ENCODE measurements at places on chromosomes 7 and 10. TPM values are rescaled to one million over a fixed set of nuclear protein-coding genes. Genes with fewer than 3 reads are reported as not detected.

CALCR gene
- polyA plus RNA-seq = not detected

ITPRID1 gene
- not detected for polyA plus RNA-seq

COL13A1 gene
- polyA plus RNA-seq = 13.1 TPM

HOXA1 gene
- 2.9 TPM for polyA plus RNA-seq

KLLN gene
- polyA plus RNA-seq = 0.51 TPM

ATRNL1 gene
- polyA plus RNA-seq = 0.17 TPM

SPDYE3 gene
- not detected for polyA plus RNA-seq

KIF11 gene
- polyA plus RNA-seq = 5.2 TPM

OR13A1 gene
- not detected for polyA plus RNA-seq

DNA sequence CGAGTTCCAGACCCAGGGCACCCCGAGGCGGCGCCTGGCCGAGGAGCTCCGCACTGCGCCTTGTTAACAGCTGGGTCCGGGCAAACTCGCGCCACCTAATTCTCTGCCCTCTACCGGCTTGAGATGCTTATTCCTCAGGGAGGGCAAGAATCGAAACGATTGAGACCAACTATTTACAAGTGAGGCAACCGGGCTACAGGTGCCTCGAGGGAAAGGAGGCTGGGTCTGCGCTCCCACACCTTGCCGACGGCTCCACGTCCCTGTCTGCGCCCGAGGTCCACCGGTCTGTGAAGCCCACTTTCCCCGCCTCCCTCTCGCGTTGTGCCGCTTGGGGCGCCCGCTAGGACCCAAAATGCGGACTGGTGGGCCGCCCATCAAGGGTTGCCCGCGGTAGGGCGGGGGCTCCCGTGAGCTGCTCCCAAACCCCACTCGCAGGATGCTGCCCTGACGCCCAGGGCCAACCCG lies 527 bp downstream of the AKR1B1 start:
- no peak for DNase-seq

DNA sequence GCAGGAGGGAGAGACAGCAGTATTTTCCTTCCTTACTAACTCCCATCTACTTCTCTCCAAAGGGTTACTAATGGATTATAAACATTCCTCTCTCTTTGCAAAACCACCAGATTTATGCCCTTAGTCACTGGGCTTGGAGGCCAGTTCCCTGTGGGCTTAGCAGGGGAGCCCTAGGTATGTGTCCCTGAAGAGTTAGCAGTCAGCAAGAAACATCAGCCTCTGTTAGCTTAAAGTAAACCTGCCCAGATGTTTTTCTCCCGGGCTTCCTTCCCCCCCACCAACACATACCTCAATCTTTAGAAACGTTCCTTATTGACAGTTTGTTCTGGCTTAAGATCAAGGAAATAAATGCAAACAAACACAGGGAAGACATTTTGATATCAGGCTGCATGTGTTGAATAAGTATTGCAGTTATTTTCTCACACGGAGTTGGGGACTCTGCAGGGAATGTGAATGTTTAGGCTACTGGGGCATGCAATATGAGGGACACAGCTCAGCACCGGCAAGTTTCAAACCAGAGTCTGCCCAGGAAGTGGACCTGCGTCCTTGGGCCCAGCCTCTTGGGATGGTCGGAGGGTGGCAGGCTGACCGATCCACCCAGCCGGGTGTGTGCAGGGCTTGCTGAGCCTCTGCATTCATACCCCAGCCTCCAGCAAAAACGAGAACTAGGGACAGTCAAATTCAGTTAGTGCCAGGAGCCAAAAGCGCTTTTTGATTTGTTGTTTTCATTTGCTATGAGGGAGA lies 252.0 kb upstream of the GRB10 start:
- DNase-seq = peak; percentile 44

GRCh38 chr7:23918856-23919255 lies 208.8 kb downstream of the STK31 start:
- no peak for DNase-seq

DNA sequence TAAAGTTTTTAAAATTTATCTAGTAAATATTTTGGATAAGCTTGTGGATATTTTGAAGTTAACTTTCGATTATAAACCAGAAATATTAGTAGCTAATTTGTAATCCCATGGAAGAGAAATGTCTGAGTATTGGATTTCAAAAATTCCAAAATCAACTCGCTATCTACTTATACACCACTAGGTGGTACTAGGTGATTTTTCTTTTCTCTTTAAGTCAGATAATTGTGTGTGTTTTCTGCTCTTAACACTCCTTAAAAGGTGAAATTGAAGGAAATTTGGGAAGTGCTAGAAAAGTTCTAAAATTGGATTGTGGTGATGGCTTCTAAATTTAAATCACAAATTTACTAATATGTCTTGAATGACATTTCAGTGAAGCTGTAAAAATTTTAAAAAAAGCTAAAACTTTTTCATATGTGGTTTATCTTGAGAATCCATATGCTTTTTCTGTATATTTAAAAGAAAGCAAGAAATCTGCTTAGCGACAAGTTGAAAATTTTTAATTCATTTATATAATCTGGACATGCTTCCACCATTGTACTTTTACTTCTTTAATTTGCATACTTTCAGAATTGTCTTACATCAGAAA lies 90.2 kb downstream of the IPMK start:
- DNase-seq = no peak

DNA sequence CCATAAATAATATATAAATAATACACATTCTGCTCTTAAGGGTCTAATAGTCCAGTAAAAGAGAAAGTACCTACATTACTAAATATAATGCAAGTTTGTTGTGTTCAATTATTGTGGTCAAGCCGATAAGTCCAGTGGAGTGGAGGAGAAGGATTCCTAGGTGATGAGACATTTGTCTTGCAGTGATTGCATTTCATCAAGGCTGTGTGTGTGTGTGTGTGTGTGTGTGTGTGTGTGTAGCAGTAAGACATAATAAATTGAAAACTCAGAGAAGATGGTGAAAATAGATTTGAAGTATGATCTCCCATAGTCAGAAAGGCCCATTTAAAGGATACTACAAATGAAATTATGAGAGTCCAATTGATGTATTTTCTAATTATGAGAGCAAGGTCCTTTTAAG lies 192.5 kb upstream of the SEMA3C start:
- peak; percentile 78 for DNase-seq

DNA sequence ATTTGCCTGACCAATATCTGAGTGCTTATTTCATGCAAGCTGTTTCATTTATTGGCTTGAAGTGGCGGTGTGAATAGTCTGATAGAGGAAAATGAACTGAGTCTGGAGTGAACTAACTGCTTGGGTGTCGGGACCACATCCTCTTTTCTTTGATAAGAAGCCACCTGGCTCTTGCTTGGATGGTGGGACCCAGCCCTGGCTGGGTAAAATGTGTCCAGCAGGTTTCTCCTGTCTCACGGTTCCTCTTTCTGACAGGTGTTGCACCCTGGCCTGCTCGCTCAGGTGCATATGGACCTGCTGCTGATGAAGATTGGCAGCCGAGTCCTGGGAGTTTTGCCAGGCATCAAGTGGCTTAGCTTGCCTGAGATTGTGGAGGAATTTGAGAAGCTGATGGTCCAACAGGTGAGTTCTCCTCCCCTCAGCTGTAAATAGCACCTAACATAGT lies 1.6 kb downstream of the ADCK2 start:
- no peak for DNase-seq

- no peak for DNase-seq
These were observed 2.4 kb downstream of the RBM20 start for GRCh38 chr10:110646417-110647135.

DNA sequence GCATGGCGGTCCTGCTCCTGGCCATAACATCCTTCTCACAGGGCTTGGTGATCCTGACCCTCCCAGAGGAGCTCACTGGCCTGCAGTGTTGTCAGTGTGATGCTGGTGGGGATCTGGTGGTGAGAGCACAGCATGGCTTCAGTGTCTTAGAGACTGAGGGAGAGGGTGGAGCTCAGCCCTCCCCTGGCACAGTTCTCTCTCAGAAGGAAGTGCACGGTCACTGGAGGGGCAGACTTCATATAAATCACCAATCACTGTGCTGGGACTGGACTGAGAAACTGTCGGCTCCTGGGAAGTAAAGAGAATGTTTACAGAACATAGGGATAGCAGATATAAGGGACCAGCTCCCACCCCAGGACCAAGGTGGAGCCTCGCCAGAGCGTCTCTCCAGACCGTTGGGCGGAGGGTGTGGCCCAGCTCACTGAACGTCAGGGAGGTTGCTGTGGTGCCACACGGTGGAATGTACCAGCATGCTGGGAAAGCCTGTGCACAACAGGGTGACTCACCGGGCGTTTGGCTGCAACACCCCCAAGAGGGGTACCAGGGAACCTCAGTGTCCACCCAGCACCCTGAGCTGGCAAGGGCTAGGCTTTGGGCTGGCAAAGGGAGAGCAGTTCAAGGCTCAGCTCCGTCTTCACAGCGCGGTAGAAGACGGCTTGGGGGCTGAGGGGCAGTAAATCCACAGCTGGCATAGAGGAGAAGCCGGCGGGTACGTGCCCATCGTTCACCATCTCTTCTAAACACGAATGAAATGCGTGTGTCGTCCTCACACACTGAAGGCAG lies 8.8 kb upstream of the GET4 start:
- no peak for DNase-seq

- no peak for DNase-seq
These were observed 105.3 kb upstream of the TNRC18 start for GRCh38 chr7:5528815-5529442.

DNA sequence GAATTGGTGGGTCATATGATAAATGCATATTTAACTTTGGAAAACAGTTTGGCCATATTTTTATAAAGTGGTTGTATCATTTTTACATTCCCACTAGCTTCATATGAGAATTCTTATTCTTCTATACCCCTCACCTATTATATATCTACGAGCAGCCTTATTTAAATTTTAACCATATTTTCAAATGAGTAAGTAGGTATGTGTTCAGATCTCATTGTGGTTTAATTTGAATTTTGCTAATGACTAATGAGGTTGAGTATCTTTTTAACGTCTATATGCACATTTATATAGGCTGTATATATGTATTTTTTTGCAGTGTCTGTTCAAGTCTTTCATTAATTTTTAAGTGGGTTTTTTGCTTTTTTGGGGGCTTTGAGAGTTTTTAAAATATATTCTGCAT lies 14.2 kb downstream of the RAB18 start:
- no peak for DNase-seq

DNA sequence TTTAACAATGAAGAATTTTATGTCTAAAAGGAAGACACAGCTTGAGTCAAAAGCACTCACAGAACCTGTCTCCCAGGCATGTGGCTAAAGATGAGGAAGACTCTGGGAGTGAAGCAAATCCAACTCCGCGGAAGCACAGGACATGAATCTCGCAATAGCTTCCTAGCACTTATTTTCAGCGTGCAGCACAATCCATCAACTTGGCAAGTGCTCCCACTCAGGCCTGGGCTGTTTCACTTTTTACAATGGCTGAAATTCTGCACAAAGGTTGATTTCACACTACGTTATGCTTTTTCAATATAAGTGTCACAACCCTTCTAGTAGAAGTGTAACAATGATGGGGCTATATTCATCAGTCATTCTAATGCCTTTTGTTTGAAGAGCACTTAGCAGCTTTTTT lies 180.2 kb downstream of the XPNPEP1 start:
- no peak for DNase-seq

- DNase-seq = no peak
These were observed 109.4 kb downstream of the EEPD1 start for GRCh38 chr7:36262309-36263094.

DNA sequence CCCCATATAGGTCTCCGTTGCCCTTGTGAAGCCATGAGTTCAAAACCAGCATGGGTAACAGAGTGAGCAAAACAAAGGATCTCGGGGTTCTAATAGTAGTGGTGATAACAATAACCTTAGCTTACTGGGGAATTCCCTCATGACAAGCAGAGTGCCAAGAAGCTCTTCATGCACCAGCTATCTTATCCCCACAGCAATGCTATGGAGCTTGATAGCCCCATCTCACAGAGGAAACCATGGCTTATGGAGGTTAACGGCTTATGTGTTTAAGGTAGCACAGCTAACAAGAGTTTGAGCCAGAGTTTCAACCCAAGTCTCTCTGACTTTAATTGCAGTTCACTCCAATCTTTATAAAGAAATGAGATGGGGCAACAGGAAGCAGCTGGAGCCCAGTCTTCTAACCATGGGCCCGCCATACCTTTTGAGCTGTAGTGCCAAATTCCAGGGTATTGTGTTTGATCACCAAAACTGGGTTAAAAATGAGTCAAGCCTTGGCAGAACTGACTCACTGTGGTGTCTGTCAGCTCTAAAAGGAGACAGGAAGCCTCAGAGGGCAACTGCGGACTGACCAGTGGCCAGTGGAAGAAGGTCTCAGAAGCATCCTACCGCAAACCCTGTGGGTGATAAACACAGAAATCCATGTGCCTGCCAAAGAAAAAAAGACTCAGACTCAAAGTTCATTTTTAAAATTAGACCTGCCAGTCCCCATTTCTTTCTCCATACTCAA lies 16.5 kb upstream of the PLAU start:
- DNase-seq = no peak

DNA sequence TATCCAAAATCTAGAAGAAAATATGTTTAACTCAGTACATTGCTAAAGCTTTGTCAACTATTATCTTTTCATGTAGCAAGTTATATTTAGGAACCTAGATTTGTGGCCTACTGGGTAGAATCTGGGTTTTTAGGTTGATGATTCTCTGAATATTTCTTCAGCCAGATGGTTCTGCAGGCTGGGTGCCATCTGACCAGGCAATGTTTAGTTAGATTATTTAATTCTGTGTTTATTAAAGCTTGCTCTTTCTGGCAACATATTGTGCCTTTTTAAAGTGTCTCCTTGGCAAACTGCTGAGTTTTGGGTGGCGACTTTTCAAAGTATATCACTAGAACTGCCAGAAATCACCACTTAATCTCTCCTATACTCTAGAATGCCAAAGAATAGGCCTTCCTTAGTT lies 114.1 kb downstream of the LHFPL3 start:
- DNase-seq = no peak

GRCh38 chr10:35470248-35470924 lies 134.1 kb downstream of the CCNY start:
- no peak for DNase-seq

Data from AG04450 (cell line).